ENCODE measurements at places on chromosomes 16 and 17.

- DNase-seq, result no peak
Observed at GRCh38 chr16:89119661-89120141, 26.0 kb downstream of the ACSF3 start.

- DNase-seq, result no peak
Observed at GRCh38 chr16:63171545-63171944, 1135.3 kb upstream of the CDH8 start.

DNA sequence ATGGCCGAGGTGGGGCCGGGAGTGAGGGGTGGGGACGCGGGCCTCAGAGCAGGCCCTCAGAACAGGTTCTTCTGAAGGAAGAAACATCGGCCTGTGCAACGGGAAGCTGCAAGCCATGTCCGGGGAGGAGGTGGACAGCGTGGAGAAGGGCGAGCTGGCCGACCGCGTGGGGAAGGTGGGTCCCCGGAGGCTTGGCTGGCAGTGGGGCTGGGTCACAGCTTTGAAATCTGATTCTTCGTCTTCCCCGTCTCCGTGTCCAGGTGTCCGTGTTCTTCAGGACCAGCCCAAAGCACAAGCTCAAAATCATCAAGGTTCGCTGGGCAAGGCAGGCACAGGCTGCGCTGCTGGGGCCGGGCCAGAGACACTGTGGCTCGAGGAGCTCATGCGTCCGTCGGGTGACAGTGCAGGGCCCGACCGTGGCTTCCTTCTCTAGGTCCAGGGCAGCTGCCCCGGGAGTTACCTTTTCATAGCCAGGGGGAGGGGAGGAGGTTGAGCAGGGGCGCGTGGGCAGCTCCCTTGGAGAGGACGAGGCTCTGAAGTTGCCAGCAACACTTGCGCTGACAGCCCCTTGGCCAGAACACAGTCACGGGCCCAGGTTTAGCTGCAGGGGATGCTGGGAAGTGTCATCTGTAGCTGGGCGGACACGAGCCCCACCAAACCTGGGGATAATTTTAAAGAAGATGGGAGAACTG is 51.3 kb downstream of the MEAK7 start:
- no peak for DNase-seq

DNA sequence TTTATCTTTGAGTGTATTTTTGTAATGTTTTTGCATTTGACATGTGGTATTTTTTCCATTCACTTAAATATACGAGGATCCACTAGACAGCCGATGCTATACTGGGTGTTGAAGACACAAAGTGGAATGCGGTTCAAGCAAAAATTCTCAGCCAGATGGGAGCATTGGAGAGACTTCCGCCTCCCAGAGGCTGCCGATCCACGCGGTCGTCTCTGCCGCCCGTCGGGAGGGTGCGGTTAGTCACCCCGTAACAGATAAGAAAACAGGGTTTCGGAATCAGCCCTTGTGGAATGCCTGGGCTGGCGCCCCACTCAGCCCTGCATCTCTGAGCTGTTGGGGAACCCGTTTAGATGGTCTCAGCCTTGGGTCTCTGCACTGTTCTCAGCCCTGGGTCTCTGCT is 7.3 kb downstream of the GSE1 start:
- no peak for DNase-seq
